ENCODE measurements at places on chromosomes 6 and 20.
A peak's percentile ranks its signal among the peaks of the same experiment; 100 is the strongest.

GRCh38 chr6:2396846-2397630 is 151.6 kb upstream of the GMDS start:
- no peak for DNase-seq

- peak; percentile 66 for DNase-seq
Observed at GRCh38 chr20:45407067-45407745, 883 bp upstream of the DBNDD2 start.

DNA sequence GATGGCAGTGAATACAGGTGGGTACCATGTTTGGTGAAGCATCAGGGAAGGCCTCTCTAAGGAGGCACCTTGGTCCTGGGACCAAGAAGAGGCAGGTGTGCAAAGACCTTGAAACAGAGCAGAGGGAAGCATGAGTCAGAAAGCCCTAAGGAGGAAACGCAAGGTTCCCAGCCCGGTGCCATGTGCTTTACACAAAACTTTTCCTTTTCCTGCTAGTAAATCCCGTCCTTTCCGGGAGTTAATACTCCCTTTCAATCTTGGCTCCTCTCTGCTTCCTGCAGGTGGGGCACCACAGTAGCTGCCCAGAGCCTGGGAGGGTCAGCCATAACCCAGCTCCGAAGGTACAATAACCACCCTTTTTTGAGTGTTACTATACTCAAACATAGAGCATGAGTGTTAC is 19.4 kb upstream of the SLC23A2 start:
- DNase-seq = no peak

DNA sequence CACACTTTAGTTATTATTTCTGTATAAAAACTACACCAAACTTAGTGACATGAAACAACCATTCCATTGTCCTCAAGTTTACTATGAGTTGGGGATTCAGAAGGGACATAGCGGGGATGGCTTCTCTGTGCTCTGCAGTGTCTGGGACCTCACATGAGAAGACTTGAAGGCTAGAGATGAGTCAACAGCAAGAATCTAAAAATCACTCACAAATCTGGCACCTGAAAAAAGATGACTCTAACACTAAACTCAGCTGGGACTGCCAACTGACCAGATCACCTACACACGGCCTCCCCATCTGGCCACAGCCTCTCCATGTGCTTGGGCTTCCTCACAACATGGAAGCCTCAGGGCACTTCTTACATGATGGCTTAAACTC is 63.0 kb upstream of the EYA2 start:
- DNase-seq = no peak

- DNase-seq = no peak
Observed at GRCh38 chr6:131828951-131829350, 21.1 kb downstream of the ENPP1 start.

- DNase-seq = no peak
Observed at GRCh38 chr6:152605941-152606340, 31.2 kb downstream of the SYNE1 start.

DNA sequence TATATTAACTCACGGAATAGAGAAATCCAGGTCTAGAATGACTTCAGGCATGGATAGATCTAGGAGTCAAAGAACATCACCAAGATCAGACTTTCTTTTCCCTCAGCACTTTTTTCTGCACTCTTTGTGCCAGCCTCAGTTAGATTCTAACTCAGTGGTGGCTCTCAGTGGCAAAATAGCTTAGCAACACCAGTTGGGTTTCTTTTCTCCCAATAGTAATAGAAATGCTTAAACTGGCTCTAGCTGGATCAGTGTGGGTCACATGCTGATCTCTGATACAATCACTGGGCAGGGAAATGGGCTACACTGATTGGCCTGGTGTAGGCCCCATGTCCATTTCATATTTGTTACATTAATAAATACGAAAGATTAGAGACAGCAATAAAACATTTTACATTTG is 44.2 kb upstream of the ARFGEF2 start:
- DNase-seq = no peak

DNA sequence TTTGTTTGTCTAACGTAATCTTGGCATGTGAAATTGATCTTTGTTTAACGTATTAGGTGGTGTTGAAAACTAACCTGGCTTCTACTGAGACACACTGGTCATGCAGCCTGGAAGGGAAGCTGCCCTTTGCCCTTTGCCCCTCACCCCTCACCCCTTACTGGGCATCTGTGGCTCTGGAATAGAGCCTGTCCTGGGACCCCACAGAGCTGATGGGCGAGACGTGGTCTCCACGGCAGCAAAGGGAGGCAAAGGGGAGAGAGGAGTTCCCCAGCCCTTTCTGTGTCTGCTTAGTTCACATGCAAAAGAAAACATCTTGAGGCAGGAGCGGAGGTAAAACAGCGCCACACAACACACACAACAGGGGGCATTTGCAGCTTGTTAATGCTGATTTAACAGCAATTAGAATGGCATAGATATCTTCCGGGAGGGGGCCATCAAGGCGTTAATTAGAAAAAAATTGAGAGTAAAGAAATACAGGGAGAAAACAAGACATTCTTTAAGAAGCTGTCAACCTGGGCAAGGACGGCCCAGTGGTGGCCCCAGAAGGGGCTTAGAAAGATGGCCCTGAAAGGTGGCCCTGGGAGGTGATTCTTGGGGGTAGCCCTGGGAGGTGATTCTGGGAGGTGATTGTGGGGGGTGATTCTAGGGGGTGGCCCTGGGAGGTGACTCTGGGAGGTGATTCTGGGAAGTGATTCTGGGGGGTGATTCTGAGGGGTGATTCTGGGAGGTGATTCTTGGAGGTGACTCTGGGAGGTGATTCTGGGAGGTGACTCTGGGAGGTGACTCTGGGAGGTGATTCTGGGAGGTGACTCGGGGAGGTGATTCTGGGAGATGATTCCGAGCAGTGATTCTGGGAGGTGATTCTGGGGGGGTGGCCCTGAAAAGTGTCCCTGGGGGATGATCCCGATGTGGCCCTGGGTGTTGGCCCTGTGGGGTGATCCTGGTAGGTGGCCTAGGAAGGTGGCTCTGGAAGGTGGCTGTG is 44.5 kb upstream of the DACT2 start:
- DNase-seq = no peak

- no peak for DNase-seq
Observed at GRCh38 chr20:32891926-32892660, 33.4 kb downstream of the EFCAB8 start.

DNA sequence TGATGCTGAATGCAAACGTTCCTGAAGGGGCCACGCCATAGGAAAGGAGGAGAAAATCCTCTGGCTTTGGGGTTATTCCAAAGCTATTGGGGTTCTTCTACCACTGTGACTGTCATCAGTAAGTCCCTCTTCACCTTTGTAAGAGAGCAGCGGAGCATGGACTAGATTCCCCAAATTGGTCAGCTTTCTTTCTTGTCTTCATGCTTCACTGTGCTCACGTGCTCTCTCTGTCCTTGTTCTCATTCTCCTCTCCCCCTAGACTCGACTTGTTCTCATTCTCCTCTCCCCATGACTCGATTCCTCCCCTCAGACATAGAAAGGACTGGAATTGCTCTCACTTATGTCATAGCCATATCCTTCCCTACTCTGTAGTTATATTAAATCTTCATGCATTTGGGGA is 54.8 kb upstream of the ADGRG6 start:
- no peak for DNase-seq
